Neural crest cell (in vitro differentiated cells): ENCODE measurements at places on chromosomes 3 and 15.

GRCh38 chr3:99764377-99764776, 53.3 kb upstream of the CMSS1 start:
- no peak for DNase-seq

GRCh38 chr15:43808960-43809678, 8.7 kb downstream of the HYPK start:
- DNase-seq = no peak

- DNase-seq = no peak
Observed at GRCh38 chr3:15438983-15439382, 11.6 kb downstream of the EAF1 start.

GRCh38 chr3:84724877-84725276, 233.9 kb upstream of the CADM2 start:
- DNase-seq = no peak

DNA sequence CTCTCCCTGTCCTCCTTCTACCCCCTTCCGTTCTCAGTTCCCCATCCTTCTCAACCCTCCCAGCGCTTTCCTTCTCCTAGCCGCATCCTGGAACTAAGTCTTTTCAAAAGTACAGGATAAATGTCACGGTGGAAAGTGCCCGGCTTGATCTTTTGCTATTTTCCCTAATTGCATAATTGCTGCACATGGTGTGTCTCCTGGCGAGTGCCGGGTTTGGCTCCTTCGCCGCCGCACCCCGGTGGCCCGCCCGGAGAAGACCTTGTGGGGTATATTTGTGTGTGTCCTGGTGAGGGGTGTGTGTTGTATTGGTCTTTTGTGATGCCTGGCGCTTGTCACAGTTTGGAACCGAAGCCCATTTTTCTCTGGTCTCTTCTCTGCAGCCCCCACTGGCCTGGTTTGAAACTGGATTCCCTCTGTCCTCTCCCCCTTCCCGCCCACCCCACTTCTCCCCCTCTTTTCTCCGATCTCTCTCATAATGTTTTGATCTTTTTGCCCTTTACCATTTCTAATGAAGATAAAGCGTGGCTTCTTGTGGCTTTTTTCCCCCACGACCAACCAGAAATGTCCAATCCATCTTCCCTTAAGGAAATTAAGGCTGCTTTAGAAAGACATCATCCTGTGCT, 692 bp downstream of the UBE2E2 start:
- DNase-seq = peak; percentile 18
